ENCODE measurements at places on chromosomes 1 and 21.

- no peak for DNase-seq
Observed at GRCh38 chr21:39388811-39389155, 39.9 kb upstream of the HMGN1 start.

- DNase-seq = no peak
Observed at GRCh38 chr1:183837062-183837461, 32.1 kb downstream of the RGL1 start.

- DNase-seq = no peak
Observed at GRCh38 chr1:200379940-200380588, 29.8 kb downstream of the ZNF281 start.

GRCh38 chr1:9687120-9687873 is 35.8 kb downstream of the PIK3CD start:
- peak; percentile 68 for DNase-seq

- no peak for DNase-seq
Observed at GRCh38 chr1:98280049-98280448, 359.2 kb upstream of the DPYD start.

- no peak for DNase-seq
Observed at GRCh38 chr1:110293601-110294104, 45.5 kb upstream of the RBM15 start.

- no peak for DNase-seq
Observed at GRCh38 chr1:229896861-229897260, 170.2 kb upstream of the GALNT2 start.

DNA sequence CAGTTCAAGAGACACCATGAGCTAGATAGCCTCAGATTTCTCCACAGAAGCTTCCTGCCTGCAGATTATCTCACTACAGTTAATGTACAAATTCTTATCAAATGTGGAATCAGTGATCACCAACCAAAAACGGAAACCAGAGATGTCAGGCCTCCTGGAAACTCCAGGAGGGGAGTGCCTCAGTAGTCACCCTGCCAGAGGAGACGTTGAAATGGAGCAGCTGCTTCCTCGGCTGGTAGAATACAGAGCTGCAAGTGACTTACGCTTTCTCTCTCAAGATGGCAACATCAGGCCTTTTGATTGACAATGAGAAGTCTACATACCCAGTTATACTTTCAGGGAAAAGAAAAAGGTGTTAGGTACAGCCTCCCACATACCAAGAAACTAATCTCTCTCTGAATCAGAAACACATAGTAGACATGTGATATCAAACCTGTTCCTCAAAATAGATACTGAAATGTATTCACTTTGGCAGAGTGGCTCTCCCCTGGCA is 52.2 kb downstream of the ACP6 start:
- DNase-seq = peak; percentile 63

DNA sequence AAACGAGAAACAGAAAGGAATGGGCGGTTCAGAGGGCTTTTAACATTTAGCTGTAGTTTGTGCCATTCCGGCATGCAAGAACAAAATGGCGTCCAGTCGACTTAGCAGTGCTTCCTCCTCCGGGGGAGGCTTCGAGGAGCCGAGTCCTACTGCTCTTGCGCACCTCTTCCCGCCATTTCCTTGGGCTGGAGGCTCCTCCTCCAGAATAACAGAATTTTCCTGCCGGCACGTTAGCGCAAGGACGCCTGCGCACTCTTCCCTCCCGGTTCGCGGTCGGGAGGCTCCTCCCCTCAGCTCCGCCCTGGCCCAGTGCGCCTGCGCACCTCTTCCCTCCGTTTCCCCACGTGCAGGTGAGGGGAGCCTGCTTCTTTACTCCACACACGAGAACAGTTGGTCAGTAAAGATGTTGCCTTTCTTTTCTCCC is 1.0 kb downstream of the DMRTB1 start:
- DNase-seq = no peak

- DNase-seq = no peak
Observed at GRCh38 chr1:154729031-154729442, 121.1 kb upstream of the ADAR start.

DNA sequence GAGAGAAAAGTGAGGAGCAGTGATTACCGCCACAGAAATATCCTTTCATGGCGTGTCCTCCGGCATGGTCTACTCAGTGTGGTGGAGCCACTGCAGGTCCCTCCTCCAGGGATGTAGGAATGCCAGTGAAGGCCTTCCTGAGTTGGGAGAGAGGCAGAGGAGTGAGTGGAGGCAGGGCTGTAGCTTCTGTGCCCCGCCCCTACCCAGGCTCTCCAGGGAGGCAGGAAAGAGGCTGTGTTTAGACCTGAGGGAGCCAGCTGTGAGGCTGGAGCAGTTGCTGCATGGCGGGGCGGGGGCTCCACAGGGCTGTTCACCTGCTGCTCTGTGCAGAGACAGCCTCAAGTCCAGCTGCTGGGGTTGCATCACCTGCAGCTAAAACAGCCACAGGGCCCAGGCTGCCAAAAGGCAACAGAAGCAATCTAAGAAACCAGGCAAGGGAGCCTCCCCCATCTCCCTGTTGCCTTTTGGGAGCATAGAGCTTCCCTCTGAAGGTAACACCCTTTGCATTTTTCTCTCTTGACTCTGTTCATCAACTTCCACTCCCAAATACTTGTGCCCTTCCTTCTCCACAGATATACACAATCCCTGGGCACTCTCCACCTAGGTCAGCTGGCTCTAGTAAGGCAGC is 801 bp upstream of the ANXA9 start:
- DNase-seq = no peak

- DNase-seq = peak; percentile 22
Observed at GRCh38 chr1:215567491-215568298, 591 bp downstream of the KCTD3 start.
